ENCODE measurements at places on chromosomes 1 and 21. TPM values are rescaled to one million over a fixed set of nuclear protein-coding genes. Genes with fewer than 3 reads are reported as not detected.

The ITPKB gene
- 10.9 TPM for total RNA-seq

The RPF1 gene
- 30.1 TPM for total RNA-seq

The CLEC20A gene
- not detected for total RNA-seq

The CTTNBP2NL gene
- total RNA-seq = 83.0 TPM

The ENAH gene
- total RNA-seq = 829 TPM

The MATN1 gene
- total RNA-seq = 0.34 TPM

The SH2D1B gene
- total RNA-seq = not detected

The LYSMD1 gene
- total RNA-seq = 9.5 TPM

GRCh38 chr1:10280439-10281350 lies 70.3 kb downstream of the KIF1B start:
- peak; percentile 48 for DNase-seq
- no peaks in the 10 kb centered on the region for H3K27me3 ChIP-seq
- H3K27ac ChIP-seq = peak overlapping the region; percentile 25
- H3K4me1 ChIP-seq = peaks cover 5% of the 10 kb centered on the region
- peaks cover 34% of the 10 kb centered on the region for H3K36me3 ChIP-seq

DNA sequence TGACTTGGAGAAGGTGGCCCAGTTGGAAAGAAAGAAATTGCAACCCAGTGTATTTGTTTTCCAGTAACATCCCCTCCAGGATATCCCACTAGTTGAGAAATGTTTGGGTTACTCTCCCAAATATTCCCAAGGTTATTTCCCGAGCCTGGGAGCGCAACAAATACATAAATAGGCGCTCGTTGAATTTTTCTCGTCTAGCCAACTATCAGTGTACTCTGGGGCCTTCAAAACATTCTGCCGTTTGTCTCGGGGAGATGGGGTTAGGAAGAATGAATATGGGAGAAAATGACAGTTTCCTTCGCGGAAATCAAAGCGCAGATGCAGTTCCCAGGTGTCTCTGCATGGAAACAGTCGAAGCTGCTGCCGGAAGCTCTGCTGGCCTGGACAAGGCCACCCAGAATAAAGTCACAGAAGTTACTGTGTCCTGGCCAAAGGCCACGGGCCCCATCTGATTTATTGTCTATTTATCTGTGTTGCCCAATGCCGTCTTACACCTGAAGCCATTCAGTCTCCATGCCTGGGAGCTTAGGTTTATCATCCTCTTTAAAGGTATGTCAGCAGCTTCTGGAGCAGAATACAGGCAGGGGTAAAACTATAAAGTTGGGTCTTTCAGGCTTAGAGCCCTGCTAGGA lies 1.0 kb downstream of the C1orf115 start:
- peaks cover 23% of the 10 kb centered on the region for H3K27me3 ChIP-seq
- no peak overlapping the region for H3K4me3 ChIP-seq
- DNase-seq = no peak
- no peaks in the 10 kb centered on the region for H3K36me3 ChIP-seq
- H3K27ac ChIP-seq = no peak overlapping the region

- no peak overlapping the region for H3K27ac ChIP-seq
- DNase-seq = no peak
- H3K27me3 ChIP-seq = no peaks in the 10 kb centered on the region
- H3K36me3 ChIP-seq = no peaks in the 10 kb centered on the region
- no peaks in the 10 kb centered on the region for H3K4me1 ChIP-seq
- no peak overlapping the region for H3K4me3 ChIP-seq
These were observed 264.1 kb downstream of the SRGAP2C start for GRCh38 chr1:121448851-121449250.

DNA sequence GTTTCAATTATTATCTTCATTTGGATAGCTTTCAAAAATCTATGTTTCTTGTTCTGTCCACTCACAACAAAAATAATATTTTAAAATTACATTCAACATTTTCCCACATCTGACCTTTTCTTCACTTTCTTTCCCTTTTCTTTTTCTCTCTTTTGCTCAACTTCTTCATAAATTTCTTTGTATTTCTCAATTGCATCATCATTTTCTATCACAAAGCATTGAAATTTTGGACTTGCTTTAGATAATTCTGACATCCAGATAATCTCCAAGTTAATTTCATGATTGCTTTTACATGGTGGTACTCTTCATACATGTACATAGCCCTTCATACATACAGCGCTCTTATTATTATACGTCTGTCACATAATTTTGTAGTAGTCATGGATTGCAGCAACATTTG lies 30.2 kb downstream of the NUF2 start:
- no peaks in the 10 kb centered on the region for H3K27me3 ChIP-seq
- H3K4me1 ChIP-seq = no peaks in the 10 kb centered on the region
- peaks cover 13% of the 10 kb centered on the region for H3K36me3 ChIP-seq
- H3K27ac ChIP-seq = no peak overlapping the region
- no peak for DNase-seq

DNA sequence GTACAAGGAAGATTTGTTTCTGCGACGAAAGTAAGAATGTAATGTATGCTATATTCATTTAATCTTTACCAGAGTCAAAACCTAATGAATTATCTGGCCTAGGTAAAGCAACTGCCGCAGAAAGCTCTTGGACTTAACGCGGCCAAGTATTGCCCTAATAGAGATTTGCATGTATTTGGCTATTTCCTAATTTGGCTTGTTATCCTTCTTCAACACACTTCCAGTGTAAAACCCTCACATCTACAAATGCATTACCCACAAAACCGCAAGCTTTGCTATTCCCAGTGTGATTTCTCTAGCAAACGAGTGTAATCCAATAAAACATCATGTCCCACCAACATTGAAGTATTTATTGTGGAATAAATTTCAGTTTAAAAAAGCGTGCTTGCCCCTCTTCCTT lies 123.8 kb upstream of the LMO4 start:
- no peak overlapping the region for H3K4me3 ChIP-seq
- H3K36me3 ChIP-seq = no peaks in the 10 kb centered on the region
- no peaks in the 10 kb centered on the region for H3K4me1 ChIP-seq
- DNase-seq = no peak

DNA sequence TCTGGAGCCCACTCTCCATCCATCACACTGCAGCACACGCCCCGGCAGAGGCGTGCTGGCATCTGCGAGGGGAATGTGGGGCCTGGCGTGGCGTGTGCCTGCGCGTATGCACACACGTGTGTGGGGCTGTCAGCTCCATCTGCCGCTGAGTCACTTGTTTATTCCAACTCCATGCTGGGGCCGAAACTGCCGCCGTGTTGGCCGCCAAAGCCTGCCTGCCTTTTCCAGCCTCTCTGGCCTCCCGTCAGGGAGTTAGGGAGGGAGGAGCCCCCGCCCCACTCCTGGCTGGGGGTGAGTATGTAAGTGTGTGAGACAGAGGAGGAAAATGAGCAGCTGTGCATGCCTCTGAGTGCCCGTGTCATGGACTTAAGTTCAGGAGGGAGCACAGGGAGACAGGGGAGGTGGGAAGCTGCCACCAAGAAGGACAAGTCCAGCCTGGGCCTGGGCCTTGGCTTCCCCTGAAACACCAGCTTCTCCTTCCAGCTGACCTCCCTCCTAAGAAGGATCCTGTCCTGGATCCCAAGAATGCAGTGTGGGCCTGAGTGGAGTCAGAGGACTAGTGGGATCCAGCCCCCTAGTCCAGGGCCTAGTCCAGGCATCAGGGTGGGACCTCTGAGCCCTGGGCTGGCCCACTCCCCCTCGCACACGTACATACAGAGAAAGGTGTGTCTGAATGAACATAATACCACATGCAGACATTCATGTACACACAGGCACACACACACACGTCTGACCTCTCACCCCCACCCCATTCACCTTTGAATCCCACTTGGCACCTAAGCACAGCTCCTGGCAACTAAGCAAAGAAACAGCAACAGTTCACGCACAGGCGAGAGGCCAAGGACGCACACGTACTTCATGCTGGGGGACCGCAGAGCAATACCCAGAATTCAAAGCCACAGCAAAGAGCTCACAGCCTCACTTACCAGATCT lies 24.7 kb downstream of the MEF2D start:
- DNase-seq = peak; percentile 59
- no peak overlapping the region for H3K27ac ChIP-seq
- peaks cover 14% of the 10 kb centered on the region for H3K4me1 ChIP-seq
- H3K27me3 ChIP-seq = no peaks in the 10 kb centered on the region

GRCh38 chr1:151443846-151444782 lies 15.2 kb downstream of the POGZ start:
- H3K4me3 ChIP-seq = no peak overlapping the region
- H3K36me3 ChIP-seq = peaks cover 9% of the 10 kb centered on the region
- no peak overlapping the region for H3K27ac ChIP-seq
- H3K4me1 ChIP-seq = no peaks in the 10 kb centered on the region
- DNase-seq = peak; percentile 59

- H3K27me3 ChIP-seq = no peaks in the 10 kb centered on the region
- peaks cover 4% of the 10 kb centered on the region for H3K4me1 ChIP-seq
- H3K4me3 ChIP-seq = no peak overlapping the region
- H3K36me3 ChIP-seq = no peaks in the 10 kb centered on the region
- H3K27ac ChIP-seq = no peak overlapping the region
- no peak for DNase-seq
These were observed 7.3 kb downstream of the POU2F1 start for GRCh38 chr1:167227934-167228378.

DNA sequence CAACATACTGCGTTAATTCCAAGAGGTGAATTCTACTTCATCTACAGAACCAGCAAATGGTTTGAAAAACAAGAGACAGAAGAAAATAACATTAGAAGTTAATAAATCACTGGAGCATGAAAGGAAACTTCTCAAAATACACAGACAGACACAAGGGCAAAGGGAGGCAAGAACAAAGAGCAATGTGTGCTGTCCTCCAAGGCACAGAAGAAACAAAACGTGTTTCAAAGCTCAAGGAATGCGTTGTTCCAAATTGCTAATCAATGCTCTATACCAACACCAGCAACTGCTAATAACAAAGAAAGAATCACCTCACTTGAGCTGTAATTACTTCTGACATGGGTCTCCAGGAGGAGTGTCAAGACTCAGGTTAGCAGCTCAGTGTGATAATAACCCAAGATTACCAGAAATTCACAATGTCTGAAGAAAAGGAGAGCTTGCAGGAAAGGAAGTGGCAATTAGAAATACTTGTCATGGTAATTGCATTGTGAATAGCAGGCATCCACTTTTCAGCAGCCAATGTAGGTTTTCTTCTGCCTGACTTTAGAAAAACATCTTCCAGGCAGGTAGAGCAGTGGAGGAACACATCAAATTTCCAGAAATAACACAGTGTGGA lies 175.4 kb downstream of the SEC16B start:
- no peak overlapping the region for H3K27ac ChIP-seq
- no peak overlapping the region for H3K4me3 ChIP-seq
- H3K36me3 ChIP-seq = no peaks in the 10 kb centered on the region
- H3K27me3 ChIP-seq = peaks cover 2% of the 10 kb centered on the region

DNA sequence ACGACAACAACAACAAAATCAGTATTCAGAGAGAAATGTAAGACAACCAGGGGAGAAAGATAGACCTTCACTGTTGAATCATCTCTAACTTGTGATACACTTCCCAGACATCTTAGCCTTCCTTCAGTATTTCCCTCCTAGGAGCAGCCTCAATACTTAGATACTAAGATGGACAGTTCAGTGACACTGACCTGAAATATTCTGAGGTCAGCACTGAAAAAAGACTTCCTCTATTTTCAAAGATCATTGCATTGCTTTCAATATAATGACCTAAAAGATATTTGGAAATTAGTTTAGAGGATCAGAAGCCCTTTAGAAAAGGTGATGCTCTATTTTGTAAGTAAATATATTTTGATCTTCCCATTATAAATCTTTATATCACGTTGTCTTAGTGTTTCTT lies 101.0 kb downstream of the MRPL39 start:
- DNase-seq = no peak
- H3K4me3 ChIP-seq = no peak overlapping the region
